ENCODE measurements at places on chromosomes 7 and 10.

- no peak for DNase-seq
These were observed 26.3 kb downstream of the MKI67 start for GRCh38 chr10:128099901-128100300.

DNA sequence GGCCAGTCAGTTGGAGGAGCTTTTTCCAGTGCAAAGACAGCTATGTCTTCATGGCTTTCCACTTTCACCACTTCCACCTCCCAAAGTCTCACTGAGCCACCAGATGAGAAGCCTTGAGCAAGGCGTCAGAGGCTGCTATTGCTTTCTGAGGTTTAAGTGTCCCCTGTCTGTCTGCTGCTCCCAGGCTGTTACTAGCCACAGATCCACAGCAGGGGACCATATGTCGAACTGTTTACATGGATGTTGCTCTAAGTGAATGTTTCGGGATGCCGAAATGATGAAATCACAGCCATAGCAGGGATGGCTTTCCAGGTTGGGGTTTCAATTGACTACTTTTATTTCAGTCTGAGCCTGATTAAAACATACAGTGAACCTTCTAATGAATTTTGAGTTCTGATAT is 88.5 kb downstream of the AVL9 start:
- no peak for DNase-seq

GRCh38 chr10:109920016-109920415 is 3.3 kb downstream of the XPNPEP1 start:
- no peak for DNase-seq

GRCh38 chr10:130434446-130435385 is 298.5 kb downstream of the GLRX3 start:
- DNase-seq: no peak

DNA sequence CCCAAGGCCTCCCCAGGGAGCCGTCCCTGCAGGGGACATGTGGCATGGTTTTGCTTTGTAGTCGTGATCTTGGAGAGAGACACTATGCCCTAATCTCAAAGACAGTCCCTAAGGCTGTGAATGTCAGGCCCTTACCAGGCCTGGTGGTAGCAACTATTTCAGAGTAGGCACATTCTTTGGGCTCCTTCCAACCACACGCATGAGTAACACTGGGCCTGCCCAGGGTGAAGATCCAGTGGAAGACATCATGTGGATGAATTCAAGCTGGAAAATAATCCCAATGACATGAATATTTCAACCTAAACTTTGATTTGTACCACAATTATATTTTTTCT is 39.5 kb upstream of the INSIG1 start:
- no peak for DNase-seq

DNA sequence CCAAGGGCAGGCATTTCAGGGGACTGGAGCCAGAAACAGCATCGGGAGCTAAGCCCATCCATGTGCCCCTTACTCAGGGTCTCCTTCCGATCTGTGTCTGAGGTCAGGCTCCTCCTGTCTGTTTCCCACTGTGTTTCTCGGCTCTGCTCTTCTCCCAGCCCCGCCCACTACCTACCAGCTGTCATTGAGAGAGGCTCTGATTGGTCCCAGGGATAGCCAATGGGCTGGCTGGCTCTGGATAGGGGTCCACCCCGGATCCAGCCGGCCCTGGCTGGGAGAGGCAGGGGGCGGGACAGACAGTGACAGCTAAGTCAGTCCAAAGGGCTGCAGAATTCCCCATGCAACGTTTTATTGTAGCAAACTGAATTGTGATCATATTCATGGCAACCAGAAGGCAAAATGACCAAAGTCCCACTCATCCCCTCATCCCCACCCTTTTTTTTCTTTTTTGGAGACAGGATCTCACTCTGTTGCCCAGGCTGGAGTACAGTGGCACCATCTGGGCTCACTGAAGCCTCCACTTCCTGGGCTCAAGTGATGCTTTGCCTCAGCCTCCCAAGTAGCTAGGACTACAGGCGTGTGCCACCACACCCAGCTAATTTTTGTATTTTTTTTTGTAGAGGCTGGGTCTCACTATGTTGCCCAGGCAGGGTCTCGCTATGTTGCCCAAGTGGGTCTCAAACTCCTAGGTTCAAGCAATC is 76.3 kb downstream of the CLIP2 start:
- DNase-seq: no peak

DNA sequence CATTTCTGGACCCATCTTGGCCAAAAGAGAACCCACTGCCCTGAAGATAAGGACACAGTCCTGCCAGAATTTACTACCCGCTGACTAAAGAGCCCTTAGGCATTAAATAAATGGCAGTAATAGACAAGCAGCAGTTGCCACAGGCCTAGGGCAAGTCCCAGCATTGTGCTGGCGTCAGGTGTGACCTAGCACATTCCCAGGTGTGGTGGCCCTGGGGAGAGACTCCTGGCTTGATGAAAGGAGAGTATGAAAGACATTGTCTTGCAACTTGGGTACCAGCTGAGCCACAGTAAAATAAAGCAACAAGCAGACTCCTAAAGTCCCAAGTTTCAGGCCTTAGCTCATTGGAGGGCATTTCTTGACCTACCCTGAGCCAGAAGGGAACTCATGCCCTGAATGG is 715.7 kb upstream of the SORCS1 start:
- DNase-seq: no peak

DNA sequence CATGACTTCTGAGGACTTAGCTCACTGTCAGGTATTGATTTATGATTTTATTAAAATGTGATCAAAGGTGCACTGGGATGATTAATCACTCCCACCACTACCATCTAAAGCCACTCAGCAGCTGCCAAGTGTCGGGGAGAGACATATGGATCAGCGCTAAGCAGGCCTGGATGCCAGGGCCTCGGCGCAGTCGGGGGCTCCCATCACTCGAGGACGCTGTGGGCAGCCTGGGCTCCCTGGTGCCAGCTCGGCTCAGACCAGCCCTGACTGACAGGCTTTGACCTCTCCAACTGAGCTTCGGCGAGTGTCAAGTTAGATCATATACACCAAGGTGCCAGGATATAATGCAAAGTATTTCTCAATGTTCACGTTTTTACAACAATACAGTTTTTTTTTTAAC is 267.7 kb downstream of the ACTR3B start:
- no peak for DNase-seq

Data from upper lobe of right lung (tissue), 1 donor.